ENCODE measurements at places on chromosomes 13 and 19.

- DNase-seq: no peak
Observed at GRCh38 chr19:15105044-15105443, 2.2 kb upstream of the SYDE1 start.

GRCh38 chr19:10114651-10115391, 3.3 kb downstream of the P2RY11 start:
- no peak for DNase-seq

- DNase-seq: no peak
Observed at GRCh38 chr13:44224450-44225149, 149.0 kb upstream of the SERP2 start.

- DNase-seq: no peak
Observed at GRCh38 chr13:97582170-97582569, 148.2 kb downstream of the RAP2A start.

GRCh38 chr13:97889803-97890202, 63.7 kb upstream of the IPO5 start:
- DNase-seq: no peak

DNA sequence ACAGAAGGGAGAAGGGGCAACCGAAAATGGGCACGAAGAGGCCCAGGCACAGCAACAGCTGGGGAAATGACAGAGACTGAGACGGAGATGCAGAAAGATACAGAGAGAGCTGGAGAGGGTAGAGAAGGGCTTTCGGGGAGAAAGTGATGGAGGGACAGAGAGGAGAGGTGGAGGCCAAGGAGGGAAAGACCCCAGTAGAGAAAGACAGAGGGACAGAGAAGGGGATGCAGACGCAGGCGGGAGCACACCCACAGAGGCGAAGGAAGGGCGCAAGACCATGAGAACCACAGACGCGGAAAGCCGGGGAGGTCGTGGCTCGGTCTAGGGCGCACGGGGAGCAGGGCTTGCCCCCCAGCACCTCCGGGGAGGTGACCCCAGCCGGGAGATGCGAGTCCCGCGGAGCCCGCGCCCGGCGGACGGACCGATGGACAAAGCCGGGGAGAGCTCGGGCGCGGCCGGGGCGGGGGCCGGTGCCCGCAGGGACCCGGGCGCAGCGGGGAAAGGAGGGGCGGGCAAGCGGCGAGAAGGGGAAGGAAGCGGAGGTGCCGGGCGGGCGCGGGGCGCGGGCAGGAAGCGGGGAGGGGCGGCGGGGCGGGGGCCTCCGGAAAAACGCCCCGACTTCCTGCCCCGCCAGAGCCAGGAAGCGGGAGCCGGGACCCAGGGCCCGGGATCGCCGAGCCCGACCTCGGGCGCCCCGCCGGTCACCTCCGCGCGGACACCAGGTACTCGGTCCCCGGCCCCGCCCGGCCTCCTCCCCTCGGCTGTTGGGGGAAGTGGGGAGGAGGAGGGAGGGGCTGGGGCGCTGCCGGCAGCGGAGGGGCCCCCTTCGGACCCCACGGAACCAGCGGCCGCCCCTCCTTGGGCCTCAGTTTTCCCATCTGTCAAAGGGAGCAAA, at the start of gene ARHGEF1:
Gene ARHGEF1 (plus strand): TSS at position 617 of the 895 bp plus-strand sequence. CDS start 4,899 bp downstream, outside the sequence.
- DNase-seq: peak; percentile 72

GRCh38 chr13:32390048-32390447, 37.9 kb downstream of the N4BP2L1 start:
- DNase-seq: no peak

GRCh38 chr13:99974296-99974938, 2.9 kb upstream of the ZIC5 start:
- no peak for DNase-seq

- DNase-seq: no peak
Observed at GRCh38 chr13:48858122-48858902, 117.4 kb upstream of the FNDC3A start.

- no peak for DNase-seq
Observed at GRCh38 chr13:42815681-42816080, 34.3 kb downstream of the FAM216B start.

- no peak for DNase-seq
Observed at GRCh38 chr19:21023901-21024300, 3.4 kb downstream of the ZNF430 start.

- DNase-seq: no peak
Observed at GRCh38 chr19:4115050-4115817, 8.7 kb downstream of the MAP2K2 start.

DNA sequence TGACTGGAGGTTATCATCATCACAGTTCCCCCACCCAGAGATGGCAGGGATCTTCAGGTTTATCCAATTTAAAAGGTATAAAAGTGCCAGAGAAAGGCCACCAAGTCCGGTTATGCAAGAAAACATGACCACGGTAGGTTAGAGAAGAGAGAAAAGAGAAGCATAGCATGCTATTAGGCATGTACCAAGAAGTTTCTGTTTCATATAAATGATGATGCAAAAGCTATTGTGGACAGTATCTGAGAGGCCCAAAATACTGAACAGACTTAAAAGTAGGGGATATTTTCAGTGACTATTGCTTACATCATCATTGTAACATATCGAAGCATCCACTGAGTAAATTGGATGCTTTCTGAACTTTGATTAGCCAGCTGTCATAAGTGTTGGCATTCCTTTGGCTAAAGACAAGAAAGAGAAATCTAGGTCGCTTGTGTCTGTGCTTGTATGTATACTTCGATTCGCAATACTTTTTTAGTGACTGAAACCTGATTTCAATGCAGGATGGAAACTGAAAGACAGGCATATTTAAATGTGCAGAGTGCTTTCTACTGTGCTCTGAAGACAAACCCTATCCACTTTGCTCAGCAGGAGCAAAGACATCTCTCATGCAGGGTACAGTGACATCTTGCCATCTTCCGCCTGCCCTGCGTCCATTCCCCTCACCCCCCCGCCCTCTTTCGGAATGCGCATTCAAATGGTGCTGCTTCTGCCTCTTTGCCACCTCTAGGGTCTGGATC, 180.3 kb downstream of the SHISA2 start:
- DNase-seq: no peak

DNA sequence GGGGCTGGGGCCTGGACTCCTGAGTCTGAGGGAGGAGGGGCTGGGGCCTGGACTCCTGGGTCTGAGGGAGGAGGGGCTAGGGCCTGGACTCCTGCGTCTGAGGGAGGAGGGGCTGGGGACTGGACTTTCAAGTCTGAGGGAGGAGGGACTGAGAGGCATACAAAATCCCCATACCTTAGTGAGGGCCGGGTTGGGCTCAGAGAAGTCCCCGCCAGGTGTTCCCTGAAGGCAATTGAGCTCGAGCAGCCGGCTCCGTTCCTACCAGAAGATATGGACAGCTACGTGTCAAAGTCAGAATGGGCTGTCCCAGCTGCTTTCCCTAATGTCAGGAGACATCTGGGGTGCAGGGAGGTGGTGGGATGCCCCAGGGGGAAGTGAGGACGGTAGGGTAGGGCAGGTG, 9.5 kb downstream of the PHLDB3 start:
- DNase-seq: no peak

DNA sequence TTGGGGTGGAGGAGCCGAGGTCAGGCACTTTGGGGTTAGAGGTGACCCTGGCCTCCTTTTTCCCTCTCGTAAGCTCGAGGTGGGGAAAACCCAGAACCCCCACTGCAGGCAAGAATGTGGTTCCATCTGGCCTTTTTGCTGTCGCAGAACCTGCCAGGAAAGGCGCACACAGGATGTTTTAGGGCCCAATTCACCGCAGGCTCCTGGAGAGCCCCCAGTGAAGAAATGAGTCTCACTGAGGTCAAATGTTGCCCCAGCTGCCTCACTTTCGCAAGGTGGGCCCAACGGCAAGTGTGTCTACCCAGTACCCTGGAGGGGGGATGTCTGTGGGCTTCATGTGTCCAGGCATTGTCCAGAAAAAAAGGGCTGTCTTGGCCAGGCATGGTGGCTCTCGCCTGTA, 61.8 kb downstream of the PEX11G start:
- DNase-seq: no peak

- DNase-seq: no peak
Observed at GRCh38 chr13:92044351-92044750, 645.9 kb downstream of the GPC5 start.

- DNase-seq: no peak
Observed at GRCh38 chr19:46311444-46311843, 14.6 kb downstream of the HIF3A start.

DNA sequence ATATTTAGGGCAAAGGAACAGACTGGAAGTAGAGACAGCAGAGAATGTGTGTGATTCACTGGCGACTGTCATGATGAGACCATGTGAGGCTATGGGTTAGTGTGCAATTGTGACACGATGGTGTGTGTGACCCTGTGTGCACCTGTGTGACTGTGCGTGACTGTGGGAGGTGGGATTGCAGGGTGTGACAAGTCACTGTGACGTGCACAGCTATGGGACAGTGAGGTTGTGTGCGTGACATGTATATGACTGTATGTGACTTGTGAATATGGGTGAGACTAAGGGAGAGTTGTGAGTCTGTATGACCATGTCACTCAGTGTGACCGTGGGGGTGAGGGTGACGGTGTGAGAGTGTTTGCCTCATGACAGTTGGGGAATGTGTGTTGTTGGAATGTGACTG, 3.4 kb upstream of the GIPR start:
- no peak for DNase-seq

DNA sequence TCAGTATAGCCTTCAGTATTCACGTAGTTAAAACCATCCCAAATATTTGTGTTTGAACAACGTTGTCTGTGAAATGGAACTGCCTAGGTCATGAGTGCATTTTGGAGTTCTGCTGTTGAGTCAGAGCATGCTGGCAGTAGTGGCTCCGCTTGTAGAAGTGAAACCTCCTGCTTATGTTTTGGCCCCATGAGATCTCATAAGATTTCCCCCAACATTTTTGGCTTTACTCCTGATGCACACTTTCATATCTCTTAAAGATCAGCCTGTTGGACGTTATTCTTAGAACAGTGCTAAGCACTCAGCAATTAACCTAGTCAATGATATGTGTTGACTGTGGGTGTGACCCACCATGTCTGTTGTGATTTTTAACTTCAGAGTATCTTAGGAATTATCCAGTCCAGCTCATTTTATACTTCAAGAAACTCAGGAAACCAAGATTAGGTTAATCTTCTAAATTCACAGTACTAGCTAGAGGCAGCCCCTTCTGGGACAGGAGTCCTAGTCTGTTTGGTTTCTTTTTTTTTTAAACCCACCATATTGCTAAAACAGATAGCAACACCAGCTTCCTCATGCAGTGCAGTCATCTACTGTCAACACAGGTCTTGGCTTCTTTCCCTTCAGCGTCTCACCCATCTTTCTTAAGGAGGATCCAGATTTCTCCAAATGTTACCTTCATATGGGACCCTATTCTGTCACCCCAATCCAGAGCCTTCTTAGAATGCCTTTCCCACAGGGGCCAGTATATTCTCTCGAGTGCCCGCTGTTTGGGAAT, 26.2 kb downstream of the RAP2A start:
- DNase-seq: no peak

DNA sequence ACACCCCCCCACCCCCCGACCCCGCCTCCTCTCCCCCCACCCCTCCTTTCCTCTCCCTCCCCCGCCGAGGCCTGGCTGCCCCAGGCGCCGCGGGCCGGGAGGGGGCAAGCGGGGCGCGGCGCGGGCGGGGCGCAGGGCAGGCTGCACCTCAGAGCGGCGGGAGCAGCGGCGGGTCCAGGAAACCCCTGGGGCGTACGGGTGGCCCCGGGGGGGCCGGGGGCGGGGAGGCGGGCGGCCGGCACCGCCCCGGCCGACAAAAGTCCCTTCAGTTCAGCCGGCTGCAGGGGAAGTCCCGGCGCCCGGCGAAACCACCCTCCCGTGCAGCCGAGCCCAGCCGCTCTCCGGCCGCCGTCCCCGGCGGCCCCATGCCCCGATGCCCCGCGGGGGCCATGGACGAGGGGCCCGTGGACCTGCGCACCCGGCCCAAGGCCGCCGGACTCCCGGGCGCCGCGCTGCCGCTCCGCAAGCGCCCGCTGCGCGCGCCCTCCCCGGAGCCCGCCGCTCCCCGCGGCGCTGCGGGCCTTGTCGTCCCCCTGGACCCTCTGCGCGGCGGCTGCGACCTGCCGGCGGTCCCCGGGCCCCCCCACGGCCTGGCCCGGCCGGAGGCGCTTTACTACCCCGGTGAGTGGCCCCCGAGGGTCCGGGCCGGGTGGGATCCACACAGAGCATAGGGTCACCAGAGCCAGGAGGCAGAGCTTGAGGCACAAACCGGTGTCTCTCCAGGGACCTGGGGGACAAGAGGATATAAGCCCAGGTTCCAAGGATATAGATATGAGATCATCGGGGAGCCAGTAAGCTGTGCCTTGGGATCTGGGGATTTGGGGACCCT, at the start of gene BCL3:
Gene BCL3 (plus strand): TSS at position 283 of the 829 bp plus-strand sequence. CDS start 83 bp downstream, at position 366.
- DNase-seq: no peak

- DNase-seq: no peak
Observed at GRCh38 chr13:100195568-100195967, 106.7 kb downstream of the PCCA start.

GRCh38 chr19:17658240-17658639, 29.9 kb downstream of the UNC13A start:
- no peak for DNase-seq

GRCh38 chr19:44626048-44626624, 12.8 kb downstream of the IGSF23 start:
- peak; percentile 24 for DNase-seq

GRCh38 chr19:1067341-1067957, 482 bp downstream of the ARHGAP45 start:
- DNase-seq: no peak

GRCh38 chr13:79423340-79423739, 17.3 kb upstream of the RBM26 start:
- no peak for DNase-seq

DNA sequence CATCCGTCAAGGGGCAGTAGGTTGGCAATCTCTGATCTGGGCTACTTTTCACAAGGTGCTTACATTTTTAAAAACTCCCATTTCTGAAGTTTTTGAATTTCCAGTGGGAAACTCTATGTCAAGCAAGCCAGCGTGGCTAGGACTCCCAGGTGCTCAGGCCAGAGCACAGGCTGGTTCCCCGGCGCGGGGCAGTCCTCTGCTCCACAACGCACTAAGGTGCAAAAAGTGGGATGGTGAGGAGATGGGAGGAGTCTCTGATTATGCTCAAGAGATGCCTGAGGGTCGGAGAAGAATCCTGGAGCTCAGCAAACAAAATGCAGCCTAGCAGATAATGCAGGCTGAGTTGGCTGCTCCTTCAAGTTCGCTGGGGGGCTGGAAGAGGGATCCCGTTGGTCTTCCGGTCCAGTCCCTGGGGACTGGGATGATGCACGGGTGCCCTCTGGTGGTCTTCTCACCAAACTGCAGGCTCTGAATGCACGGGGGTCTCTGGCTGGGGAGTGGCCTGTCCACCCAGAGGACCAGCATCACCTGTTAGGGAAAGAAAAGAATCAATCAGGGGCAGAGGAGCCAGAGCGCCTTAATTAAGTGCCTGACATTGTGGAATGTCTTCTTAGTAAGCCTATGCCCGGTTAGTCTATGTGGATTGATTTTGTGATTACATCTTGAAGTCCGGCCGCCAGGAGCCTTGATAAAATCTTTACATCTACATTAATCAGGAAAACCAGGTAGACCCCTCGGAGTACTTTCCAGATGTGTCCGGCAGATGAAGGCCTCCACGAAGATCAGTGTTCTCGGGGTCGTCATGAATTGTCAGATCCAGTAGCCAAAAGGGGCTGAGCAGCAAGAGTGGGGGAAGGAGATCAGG, 244.4 kb upstream of the MAB21L1 start:
- DNase-seq: peak; percentile 46

DNA sequence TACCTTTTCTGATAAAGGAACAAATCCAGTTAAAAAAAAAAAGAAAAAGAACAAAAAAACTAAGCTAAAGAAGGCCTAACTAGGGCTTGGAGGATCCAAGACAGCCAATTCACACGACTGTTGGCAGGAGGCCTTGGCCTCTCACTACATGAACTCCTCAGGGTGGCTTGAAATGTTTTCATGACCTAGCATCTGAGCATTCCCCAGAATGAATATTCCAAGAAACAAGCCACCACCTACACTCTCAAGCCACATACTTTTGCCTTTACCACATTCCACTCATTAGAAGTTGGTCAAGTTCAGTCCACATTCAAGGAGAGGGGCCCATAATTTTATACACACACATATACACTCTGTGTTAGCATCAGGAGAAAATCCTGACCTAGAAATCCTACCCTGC, 97.6 kb upstream of the SIAH3 start:
- DNase-seq: no peak

All from 8988T (cell line).